8988T (cell line): ENCODE measurements at places on chromosomes 16 and 17.
A peak's percentile ranks its signal among the peaks of the same experiment; 100 is the strongest.

DNA sequence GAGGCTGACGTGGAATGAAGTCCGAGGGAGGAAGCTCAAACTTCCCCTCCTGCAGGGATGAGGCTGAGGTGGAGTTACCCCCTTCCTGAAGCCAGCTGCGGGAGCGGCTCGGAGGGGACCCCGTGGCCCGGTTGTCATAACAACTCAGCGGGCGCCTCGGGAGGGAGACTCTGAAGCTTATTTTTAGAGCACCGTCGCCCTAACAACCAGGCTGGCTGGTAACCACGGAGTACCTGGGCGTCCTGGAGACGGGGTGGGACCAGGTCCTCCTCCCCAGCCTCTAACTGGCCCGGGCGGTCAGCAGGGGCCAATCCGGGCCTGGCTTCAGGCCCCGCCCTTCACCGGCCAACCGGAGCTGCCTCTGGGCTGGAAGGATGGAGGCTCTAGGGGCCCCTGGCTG, 27.7 kb downstream of the NECAB2 start:
- DNase-seq: no peak

DNA sequence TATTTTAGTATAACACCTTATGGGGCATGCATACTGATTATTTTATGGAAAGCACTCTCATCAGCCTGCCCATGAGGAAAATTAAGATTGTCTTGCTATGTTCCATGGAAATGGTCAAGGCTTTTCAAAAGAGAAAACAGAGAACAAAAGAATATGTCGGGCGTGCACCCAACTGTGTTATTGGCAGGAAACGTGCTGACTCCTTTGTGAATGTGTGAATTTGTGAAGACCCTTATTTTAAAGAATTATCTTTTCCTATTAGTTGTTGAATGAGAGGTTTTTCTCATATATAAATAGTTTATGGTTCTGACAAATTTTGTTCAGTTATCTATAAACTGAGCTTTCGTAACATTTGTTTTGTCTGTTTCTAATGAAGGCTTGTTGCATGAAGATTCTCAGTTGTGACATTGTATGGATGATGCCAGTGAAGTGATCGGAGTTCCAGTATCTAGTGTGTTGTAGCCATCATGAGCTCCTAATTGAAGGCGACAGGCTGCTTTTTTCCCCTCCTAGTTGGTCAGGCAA, 180.0 kb downstream of the BCAS3 start:
- DNase-seq: no peak

DNA sequence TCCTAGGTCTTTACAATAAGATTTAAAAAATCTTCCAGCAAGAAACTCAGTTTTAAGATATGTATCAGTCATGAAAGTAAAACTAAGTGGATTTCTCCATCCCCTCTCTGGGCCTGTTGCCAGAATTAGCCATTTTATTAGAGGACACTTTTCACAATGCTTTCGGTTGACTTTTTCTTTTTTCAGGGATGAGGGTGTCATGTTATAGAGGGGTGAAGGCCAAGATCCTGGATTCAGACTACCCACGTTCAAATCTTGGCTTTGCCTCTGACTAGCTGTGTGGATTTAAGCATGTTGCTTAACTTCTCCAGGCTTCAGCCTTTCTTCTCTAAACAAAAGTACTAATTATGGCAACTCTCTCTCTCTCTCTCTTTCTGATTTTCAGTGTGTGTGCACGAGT, 111.7 kb upstream of the COX10 start:
- DNase-seq: no peak

DNA sequence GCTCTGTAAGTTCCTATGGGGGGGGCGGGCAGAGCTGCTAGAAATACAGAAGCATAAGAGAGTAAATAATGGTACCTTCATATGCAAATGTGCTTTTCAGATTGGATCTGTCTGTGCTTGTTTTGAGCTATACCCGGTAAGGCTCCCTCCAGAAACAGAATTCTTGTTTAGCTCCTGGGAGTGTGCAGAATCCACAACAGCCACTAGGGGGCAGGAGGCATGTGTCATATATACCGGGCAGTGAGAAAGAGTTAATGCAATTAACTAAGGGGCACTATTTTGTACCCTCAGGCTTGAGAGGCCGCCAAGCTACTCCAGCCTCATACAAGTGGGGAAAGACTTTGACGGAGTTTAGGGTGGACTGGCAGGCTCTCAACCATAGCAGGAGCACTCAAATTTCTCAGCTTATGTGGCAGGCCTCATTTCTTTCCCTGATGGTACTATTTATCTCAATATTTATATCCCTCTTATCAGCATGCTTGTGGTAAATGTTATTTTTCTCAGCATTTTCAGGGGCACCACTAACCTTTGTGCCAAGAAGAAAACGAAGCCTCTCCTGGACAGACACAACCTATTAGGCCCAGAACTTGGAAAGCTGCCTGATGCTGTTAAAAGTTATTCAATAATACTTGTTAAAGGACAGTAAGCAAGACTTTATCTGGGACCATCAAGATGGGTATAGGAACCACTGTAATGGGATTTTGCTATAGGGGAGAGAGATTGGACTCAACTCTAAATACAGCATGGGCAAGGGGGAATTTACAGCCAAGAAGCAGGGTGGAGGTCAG, 10.7 kb upstream of the CENPV start:
- DNase-seq: no peak

DNA sequence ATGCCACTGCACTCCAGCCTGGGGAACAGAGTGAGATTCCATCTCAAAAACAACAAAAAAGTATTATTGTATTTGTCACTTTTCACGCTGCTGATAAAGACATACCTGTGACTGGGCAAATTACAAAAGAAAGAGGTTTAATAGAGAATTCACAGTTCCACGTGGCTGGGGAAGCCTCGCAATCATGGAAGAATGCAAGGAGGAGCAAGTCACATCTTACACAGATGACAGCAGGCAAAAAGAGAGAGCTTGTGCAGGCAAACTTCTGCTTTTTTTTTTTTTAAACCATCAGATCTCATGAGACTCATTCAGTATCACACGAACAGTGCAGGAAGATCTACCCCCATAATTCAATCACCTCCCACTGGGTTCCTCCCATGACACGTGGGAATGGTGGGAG, 41.5 kb upstream of the ETV4 start:
- DNase-seq: no peak

DNA sequence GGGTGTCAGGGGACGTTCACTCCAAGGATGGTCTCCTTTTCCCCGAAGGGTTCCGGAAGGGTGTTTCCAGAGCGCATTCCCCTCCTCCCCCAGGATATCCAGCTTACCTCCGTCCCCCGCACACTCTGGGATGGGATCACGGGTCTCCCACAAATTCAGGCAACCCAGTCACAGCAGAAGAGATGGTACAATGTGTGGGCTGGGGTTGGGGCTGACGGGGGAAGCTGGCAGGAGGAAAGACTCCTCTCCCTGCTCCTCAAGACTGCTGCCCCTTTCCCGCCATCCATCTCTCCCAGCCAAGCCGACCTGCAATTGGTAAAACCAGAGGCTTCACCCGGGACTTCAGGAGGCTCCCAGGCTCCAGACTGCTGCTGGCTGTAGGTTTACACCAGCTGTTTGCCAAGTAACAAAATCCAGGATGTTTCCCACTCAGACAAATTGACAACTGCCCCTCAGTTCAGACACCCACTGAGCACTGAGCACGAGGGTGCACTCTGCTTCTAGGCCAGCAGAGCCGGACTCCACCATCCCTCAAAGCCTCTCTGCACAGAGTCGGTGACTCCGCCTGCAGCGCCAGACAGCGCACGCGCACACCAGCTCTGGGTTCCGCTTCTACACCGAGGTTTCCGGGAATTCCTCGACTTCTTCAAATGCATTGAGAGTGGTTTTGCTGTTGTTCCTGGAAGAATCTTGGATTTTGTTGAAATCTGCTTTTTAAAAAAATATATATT, 37.7 kb downstream of the ASPA start:
- DNase-seq: no peak

GRCh38 chr17:39634384-39634871, 2.5 kb upstream of the STARD3 start:
- DNase-seq: no peak

DNA sequence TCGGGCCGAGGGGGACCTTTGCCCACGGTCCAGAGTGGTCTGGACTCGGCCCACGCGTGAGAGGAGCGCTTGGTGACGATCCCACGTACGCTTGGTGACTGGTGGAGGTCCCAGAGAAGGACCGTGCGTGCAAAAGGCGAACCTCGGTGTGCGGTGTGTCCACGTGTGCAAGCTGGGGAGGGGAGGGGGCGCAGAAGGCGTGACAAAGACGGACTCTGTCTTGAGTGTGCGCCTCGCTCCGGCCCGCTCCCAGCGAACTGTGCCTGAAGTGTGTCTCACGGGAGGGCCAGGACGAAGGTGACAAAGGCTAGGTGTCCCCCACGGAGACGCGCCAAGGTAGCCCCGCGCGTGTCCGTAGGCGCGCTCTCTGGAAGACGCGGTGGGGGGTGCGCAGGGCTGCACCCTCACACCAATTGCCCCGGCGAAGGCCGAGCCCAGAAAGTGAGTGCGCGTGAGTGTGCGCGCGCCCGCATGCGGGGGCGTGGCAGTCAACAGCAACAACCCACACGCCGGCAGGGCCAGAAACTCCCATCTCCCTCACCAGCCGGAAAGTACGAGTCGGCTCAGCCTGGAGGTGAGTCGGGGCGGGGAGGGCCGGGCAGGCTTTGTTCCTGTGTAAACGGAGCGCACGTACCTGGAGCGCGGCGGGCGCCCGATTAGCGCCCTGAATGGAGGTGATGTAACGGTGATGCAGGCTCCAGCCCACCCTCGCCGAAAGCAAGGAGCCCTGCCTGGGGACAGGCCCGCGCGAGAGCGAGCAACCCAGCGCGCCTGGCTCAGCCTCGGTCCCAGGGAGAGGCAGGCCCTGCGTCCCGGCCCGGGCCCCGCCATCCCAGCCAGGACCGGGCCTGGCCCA, at the start of gene GPRC5C:
GPRC5C (plus strand) TSS at position 521 of the 856 bp plus-strand sequence. CDS start 7,689 bp downstream, outside the sequence.
- peak; percentile 80 for DNase-seq

DNA sequence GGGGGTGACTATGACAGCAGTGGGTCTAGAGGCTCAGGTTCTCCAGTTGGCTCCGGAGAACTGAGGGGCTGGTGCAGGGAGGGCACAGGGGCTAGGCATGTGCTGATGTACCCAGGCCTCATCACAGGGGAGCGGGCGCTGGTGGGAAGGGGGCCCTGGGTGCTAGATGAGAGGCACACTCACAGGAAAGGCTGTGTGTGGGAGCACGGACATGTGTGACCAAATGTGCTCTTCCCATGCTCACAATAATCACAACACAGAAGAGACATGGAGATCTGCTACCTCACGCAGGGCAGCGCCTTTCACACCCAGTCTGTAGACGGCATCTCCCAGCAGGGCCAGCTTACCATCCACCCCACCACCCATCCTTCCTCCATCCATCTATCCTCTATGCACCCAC, 17.4 kb upstream of the RASD1 start:
- DNase-seq: no peak

DNA sequence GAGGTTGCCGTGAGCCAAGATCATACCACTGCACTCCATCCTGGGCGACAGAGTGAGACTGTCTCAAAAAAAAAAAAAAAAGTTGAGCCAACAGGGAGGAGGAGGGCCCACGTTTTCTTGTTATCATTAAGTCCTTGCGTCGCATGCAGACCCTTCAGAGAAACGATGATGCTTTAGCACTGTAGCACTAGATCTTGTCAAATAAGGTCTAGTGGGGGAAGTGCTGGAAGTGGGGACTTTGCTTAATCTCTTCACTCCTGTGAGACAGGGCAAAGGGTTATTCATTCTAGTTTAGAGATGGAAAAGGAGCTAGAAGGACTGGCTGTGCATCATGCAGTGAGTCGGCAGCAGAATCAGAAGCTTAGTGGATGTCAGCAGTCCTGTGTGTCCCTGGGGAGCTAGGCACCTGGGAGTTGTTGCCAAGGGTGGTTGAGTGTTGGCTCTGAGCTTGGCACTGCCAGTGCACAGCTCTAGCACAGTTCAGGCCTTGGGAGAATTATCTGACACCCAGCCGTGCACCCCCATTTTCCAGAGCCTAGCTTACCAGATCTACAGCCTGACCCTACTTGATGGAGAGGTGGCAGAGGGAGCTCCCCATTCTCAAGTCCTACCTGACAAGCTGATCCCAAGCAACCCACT, 33.4 kb upstream of the TBX2 start:
- no peak for DNase-seq

GRCh38 chr16:80527297-80527696, 13.5 kb upstream of the DYNLRB2 start:
- DNase-seq: no peak

GRCh38 chr16:83953796-83954576, 946 bp downstream of the OSGIN1 start:
- DNase-seq: no peak

DNA sequence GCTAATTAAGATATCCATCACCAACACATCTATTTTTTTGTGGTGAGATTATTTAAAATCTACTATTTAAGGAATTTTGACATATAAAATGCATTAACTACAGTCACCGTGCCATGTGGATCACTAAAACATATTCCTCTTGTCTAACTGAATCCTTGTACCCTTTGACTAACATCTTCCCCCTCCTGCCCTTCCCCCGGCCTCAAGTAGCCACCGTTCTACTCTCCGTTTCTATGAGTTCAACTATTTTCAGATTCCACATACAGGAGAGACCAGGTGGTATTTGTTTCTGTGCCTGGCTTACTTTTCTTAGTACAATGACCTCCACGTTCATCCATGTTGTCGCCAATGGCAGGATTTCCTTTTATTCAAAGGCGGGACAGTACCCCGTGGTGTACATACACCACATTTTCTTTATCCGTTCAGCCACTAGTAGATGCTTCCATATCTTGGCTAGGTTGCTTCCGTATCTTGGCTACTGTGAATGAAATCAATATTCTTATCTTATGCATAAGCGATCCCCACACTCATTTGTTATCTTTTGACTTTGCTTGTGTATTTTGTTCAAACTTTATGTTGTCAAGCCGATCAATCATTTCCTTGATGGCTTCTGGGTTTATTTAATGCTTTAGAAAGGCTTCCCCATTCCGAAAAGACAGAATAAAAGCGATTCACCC, 134.7 kb downstream of the KCNJ12 start:
- no peak for DNase-seq

- no peak for DNase-seq
These were observed 23.7 kb downstream of the SOX8 start for GRCh38 chr16:1005286-1005685.

DNA sequence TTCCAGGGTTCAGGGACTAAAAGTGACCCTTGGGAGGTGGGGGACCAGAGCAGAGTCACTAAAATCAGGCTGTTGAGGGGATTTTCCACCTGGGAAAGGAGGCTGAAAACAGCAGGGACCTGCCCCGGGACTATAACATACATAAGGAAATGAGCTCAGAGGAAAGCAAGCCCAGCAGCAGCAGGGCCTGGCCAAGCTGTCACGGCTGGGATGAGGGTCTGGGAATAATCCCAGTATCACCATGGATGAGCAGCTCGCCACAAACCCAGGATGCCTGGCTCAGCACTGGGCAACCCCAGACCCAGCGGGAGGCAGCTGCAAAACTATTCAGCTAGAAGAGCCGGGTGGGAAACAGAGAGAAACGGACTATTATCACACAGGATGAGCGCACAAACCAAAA, 72.4 kb downstream of the RPH3AL start:
- no peak for DNase-seq

DNA sequence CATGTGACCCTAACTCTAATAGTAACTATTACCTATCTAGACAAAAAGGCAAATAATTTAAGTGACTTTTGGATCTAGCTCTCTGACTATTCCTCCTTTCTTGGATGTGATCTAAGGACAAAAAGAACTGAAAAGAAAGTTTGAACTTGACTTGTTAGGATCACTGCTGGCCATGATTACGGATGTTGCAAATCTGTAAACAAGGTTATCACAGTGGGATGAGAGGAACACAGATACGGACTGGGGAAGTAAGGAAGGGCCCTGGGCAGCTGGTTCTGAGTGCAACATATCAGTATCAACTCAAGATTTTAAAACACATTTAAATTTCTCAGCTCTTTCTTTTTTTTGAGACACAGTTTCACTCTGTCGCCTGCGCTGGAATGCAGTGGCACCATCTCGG, 78.7 kb downstream of the MRM3 start:
- DNase-seq: no peak

- DNase-seq: no peak
These were observed 140.1 kb downstream of the CCDC182 start for GRCh38 chr17:57604771-57605674.
